ENCODE measurements at places on chromosomes 1 and 21.

DNA sequence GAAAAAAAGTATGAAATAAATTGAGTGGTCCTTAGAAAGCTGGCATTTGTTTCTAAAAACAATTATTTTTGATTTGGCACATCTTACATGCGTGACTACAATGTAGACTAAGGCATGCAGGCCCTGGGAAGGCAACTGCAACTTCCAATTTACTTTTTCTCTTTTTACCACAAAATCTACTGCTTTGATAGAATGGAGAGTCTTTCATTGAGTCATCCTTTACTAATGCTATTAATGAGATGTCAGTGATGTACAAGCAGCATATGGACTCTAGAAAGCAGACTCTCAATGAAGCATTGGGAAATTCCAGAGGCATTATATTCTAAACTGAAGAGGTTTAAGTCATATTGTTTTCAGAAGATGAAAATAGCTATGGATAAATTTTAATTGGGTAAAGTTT, 29.6 kb upstream of the PRRX1 start:
- DNase-seq, result no peak

DNA sequence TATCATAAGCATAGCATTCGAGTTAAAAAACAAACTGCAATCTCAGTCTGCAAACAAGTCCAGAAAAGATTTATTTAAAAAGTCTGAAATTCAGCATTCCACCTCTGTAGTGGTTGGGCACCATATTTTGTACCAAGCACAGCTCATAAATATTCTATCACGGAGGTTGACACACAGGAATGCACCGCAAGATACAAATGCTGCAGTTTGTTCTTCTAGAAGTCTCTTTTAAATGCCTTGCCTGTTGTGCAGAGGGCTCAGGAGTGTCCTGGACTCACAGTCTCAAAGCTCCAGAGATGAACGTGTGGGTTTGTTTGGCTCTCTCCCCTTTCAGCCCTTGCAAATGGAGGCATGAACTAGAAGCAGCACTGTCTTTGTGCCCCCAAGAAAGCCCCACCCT, 212.4 kb upstream of the USP24 start:
- no peak for DNase-seq

DNA sequence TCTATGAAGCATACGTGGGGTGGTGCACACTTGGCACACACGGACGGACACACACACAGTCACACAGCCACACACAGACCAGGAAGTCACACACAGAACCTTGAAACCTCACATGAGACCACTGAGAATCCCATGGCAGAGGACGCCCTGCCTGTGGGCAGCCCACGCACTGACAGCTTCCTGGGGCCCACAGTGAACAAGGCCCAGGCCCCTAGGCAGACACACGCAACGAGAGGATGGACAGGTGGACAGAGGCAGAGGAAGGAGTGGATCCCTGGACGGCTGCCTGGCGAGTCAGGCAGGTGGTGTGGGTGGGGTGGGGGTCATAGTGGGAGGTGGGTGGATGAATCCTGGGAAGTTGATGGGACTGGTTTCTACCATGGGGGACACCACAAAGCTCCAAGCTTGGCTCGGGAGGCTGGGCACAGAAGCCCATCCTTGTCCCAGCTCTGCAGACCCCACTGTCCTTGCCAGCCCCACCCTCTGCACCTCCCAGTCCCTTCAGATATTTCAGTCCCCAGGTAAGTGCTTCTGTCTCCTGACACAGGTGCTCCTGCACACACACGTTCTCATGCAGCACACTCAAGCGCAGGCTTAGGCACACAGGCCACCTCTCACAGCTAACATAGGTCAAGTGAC, 49.1 kb downstream of the WNT9A start:
- DNase-seq, result no peak

- DNase-seq, result no peak
Measured at GRCh38 chr1:54548389-54549044, 489 bp downstream of the ACOT11 start.

GRCh38 chr1:229430761-229431283, 3.1 kb downstream of the ACTA1 start:
- peak; percentile 74 for DNase-seq

Measured in NB4 (cell line).